ENCODE measurements at places on chromosomes 6 and 20.

GRCh38 chr20:53652090-53652858 lies 58.6 kb upstream of the ZNF217 start:
- no peak for DNase-seq

DNA sequence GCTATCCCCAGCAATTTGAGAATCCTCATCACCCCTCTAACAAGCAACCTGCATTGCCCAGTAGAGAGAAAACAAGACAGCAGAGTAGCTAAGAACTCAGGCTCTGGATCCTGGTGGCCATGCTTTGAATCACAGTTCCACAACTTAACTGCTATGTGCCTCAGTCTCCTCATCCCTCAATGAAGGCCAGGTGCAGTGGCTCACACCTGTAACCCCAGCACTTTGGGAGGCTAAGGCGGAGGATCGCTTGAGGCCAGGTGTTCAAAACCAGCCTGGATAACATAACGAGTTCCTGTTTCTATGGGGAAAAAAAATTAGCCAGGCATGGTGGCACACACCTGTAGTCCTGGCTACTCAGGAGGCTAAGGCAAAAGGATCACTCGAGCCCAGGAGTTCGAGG lies 23.7 kb downstream of the BACH2 start:
- no peak for DNase-seq

GRCh38 chr6:128036808-128037570 lies 136.1 kb upstream of the THEMIS start:
- peak; percentile 64 for DNase-seq

DNA sequence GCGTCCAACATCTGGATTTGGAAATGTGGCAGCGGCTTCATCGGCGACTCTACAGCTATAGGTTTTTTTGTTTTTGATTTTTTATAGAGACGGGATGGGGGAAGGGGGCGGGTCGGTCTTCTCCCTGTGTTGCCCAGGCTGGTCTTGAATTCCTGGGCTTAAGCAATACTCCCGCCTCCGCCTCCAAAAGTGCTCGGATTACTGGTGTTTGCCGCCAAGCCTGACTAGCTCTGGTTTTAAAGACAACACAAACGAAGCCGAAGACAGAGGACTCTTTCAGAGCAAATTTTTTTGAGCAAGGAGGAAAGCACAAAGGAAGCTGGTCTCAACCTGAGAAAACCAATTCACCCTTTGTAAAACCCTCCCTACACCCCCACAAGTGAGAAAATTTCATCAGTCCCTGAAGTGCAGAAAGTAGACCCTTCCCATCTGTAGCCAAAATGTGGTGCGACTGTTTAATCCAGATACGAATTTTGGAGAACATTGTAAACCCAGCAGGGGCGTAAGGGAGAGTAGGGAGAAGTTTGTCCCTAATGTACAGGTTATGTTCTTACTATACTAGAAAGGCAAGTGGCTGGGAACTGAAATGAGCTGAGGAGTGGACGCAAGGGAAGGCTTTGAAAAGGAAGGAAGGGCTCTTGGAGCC lies 185.9 kb downstream of the TRIM27 start:
- no peak for DNase-seq

GRCh38 chr20:31831211-31831610 lies 12.1 kb downstream of the MYLK2 start:
- DNase-seq, result no peak

- DNase-seq, result peak; percentile 49
Observed at GRCh38 chr20:10954908-10955580, 281.2 kb upstream of the JAG1 start.

- DNase-seq, result no peak
Observed at GRCh38 chr20:64107736-64108457, 532 bp upstream of the NPBWR2 start.

DNA sequence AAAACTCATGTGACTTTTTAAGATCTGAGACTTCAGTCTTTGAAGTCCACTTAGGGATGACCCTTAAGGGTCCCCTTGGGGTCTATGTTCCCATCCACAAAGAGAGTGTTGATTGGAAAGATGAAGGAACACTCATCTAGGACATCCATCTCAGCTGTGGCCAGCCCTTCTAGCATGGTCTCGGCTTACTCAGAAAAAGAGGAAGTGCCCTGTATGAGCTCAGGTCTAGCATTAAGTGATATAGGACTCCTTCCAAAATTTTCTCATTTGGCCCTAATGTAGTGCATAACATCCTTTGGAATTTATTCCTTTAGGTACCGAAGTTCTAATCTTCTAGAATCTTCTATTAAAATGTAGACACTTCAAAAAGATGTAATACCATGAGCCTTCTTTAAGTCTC lies 77.4 kb downstream of the NDUFAF5 start:
- no peak for DNase-seq

DNA sequence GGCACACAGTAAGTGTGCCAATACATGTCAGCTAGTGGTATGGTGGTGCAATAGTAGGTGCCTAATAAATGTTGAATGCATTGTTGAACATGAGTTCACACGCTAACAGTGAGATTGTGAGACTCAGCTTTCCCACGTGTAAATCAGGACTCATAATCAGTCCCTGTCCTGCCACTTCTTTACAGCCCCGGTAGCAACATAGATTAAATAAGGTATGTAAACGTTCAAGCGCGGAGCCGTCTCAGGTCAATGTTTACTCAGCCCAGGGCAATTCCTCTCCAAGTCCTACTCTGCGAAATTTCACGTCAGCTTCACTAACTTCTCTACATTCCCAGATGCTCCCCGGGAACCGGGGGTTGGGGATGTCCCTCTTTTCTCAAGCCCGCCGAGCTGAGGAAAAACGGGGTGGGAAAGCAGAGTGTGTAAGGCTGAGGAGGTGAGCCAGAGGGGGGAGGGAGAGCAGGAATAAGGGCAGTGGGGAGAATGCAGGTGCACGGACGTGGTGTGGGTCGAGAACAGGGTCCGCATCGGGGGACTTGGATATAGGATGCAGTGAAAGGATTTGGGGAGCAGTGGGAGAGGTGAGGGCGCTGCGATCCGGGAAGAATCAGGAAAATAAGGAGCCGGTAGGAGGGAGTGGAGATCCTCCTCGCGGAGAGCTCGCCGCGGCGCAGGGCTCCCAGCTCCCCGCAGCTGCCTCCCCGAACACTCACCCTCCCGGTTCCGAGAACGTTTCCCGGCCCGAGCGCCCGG lies 544 bp upstream of the TP53INP2 start:
- peak; percentile 3 for DNase-seq

DNA sequence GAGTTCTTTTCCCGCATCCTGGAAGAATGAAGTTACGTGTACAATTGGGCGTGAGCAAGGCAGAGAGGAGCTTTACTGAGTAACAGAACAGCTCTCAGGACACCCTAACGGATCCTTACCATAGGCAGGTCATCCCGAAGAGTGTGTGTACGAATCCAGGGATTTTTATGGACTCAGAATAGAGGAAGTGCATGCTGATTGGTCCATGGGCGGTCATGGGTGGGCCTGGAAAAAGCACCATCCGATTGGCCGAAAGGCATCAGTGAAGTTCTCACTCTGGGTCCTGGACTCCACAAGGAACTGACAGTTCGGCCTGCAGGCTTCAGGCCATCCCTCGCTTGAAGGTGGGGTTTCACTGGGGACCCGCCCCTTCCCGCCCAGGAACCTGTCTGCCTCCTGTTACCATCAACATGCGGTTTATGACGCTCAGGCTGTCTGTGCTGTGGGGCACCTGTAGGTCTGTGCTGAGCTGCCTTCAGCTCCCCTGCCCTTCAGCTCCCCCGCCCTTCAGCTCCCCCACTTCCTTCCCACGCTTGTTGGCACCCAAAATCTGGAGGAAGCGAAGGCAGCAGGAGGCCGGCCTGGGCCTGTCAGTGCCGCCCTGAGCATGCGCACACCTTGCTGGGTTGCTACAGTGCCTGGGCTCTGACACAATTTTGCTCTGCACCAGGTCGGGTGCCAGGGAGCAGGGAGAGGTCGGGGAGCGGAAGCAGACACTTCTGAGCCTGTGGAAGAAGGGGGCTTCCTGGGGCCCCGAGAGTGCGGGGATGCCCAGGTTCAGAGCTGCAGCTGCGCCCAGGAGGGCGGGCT lies 57.9 kb upstream of the MANEA start:
- DNase-seq, result no peak

- peak; percentile 54 for DNase-seq
Observed at GRCh38 chr6:76940191-76940590, 523.1 kb downstream of the HTR1B start.

GRCh38 chr6:151701911-151702562 lies 105.4 kb upstream of the ESR1 start:
- no peak for DNase-seq

DNA sequence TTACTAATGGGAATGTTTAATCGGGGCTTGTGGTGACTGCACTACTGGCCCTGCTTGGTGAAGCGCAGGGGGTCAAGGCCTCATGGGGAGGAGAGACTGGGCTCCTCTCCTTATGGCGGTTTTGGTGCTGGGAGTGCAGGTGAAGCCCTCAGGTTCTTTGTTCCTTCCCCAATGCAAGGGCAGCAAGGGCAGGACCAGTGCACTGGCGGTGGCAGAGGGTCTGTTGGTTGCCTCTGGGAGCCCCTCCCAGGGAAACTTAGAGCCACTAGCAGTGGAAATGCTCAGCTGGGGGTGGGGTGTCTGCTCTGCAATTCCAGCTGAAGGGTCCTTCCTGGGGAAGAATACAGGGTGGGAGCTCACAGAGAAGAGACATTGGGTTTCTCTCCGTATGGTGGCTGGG lies 66.5 kb downstream of the KLHL32 start:
- no peak for DNase-seq

DNA sequence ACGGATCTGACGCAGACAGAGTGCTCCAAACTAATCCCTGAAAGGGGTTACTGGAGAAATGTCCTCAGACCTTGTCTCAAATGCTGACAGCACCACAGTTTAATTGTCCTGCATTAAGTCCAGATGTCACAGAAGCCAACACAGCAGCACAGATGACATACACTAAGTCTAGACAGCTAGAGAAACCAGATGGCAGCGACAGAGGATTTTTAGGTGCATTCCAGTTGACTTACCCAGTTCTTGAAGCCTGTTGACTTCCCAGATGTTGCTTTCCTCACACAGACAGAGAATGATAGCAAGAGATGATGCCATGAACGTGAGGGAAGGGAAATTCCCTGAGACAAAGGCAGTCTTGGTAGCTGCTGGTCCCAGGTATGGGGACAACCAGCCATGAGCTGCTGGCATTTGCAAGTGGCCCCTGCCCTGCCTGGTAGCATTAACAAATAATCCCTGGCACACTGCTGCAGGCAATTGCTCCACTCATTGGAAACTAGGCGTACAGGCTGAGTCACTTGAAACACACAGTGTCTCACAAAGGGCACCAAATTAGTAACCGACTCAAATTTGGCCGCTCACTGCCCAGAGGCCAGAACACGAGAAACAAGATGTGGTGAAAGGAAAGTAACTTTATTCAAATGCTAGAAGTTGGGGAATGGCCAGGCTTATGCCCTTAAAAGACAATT lies 52.2 kb downstream of the ADGB start:
- DNase-seq, result no peak

DNA sequence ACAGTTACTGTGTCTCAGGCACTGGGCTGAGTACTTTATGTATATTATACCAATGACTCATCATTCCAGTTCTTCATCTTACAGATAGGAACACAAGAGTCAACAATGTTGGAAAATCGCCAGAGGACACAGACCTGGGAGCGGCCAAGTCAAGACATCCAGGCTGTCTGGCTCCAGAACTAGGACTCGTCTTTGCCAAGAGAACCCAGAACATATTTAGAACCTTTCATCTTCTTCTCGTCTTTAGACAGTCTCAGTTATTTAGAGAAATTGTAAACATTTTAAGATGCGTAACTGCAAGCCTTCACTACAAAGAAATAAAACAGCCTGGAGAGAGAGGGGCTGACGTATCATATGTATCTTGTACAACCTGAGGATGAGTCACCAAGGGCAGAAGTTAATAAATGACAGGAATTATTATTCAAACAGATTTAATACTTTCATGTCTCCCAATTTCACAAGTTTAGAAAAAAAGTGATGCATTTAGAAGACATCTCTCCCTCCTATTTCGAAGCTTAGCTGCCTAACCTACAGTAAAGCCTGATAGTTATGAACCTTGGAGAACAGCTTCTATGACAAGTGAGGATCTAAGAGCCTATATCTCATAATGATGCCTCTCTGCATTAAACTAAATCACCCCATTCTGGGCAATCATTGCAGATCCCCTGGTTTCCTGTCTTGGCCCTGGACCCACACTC lies 43.4 kb downstream of the SLC22A3 start:
- DNase-seq, result peak; percentile 24
